Suppressor macrophage treated with lipopolysaccharide for 1 hour (primary cell): ENCODE measurements at places on chromosomes 12 and 14.

DNA sequence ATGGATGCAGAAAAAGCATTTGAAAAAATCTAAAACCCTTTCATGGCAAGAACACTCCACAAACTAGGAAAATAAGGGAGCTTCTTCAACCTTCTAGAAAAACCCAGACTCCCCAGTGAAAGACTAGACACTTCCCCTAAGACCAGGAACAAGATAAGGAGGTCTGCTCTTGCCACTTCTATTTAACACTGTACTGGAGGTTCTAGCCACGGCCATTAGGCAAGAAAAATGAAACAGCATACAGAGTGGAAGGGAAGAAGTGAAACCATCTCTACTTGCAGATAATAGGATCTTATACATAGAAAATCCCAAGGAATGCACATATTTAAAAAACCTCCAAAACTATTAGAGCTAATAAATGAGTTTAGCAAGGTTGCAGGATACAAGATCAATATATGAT, 42.3 kb downstream of the CHGA start:
- no peak for DNase-seq

DNA sequence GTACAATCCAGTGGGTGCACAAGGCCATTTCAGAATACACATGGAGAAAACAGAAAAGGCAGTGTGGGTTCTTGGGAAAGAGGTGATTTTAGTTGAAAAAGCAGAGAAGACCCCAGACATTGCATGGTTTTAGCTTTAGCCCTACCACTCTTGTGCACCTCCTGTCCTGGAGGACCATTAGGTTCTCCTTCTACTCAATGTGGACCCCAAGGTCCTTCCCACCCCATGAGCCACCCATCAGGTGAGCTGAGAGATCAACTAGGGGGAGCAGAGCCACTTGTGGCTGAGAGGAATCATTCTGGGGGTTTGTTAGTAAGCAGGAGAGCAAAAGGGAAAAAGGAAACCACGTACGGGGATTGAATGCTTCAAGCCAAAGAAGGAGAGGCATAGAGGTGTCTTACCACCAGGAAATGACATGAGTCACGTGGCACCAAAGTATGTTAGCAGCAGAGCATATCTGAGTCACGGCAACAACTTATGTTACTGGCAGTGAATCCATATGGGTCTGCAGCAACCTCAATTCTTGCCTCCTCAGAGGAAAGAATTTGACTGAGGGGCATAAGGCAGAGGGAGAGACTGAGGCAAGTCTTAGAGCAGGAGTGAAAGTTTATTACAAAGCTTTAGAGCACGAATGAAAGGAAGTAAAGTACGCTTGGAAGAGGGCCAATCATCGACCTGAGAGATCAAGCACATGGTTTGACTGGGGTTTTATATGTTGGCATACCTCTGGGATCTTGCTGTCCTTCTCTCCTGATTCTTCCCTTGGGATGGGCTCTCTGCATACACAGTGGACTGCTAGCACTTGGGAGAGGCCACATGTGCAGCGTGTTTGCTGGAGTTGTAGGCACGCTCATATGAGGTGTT, 73.9 kb downstream of the HSD17B6 start:
- no peak for DNase-seq

DNA sequence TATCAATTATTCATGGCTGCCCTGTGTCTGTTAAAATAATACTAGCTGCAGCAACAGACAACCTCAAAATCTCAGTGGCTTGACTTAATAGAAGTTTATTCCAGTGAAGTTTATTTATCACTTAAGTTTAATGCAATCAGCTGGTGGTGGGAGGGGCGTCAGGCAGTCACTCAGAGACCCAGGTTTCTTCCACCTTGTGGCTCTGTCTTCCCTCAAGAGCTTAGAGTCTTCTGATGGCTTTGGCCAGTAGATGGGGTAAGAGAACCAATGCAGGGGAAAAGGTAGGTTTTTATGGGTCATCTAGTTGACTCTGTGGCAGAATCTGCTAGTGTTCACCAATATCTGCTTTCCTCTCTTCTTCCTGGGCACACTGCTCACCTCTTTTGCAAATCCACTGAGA, 668.9 kb downstream of the AACS start:
- no peak for DNase-seq

DNA sequence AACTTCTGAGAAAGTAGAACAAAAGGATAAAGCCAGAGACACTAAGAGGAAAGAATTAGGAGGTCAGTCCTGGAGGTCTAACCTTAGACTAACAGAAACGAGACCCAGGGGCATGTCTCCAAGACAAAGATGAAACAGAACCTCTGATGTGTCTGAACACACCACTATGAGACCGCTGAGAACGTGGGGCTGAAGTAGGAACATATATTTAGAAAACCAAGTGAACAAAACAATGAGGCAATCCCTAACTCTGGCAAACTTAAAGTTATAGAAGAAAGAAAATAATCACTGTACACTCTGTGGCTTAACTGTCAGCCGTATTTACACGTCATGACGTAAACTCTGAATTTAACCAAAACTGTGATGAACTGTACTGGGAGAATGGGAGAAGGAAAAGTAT, 17.9 kb downstream of the KCTD10 start:
- no peak for DNase-seq

GRCh38 chr12:26373606-26374495, 178.5 kb downstream of the SSPN start:
- DNase-seq, result no peak

GRCh38 chr14:69571449-69572029, 3.1 kb downstream of the CCDC177 start:
- DNase-seq, result no peak

DNA sequence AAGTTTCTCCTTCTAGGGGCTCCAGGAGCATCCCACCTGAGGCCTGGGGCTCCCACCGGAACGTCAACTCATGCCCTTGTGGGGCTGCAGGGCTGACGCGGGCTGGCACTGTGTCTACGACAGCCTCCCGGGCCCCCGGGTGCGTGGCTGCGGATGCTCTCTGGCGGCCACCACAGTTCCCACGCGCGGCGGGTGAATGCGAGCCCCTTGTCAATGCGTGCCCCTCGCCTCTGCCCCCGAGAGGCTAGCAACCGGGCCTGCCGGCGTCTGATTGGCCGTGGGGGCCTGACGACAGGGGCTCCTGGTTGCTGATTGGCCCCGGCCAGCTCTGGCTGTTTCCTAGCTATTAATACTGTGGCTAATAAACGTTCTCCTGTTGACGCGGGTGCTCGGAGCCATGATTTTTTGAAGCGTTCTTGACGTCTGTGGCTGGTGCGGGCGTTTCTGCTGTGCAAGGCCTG, 1.8 kb upstream of the MEG3 start:
- DNase-seq, result peak; percentile 6

DNA sequence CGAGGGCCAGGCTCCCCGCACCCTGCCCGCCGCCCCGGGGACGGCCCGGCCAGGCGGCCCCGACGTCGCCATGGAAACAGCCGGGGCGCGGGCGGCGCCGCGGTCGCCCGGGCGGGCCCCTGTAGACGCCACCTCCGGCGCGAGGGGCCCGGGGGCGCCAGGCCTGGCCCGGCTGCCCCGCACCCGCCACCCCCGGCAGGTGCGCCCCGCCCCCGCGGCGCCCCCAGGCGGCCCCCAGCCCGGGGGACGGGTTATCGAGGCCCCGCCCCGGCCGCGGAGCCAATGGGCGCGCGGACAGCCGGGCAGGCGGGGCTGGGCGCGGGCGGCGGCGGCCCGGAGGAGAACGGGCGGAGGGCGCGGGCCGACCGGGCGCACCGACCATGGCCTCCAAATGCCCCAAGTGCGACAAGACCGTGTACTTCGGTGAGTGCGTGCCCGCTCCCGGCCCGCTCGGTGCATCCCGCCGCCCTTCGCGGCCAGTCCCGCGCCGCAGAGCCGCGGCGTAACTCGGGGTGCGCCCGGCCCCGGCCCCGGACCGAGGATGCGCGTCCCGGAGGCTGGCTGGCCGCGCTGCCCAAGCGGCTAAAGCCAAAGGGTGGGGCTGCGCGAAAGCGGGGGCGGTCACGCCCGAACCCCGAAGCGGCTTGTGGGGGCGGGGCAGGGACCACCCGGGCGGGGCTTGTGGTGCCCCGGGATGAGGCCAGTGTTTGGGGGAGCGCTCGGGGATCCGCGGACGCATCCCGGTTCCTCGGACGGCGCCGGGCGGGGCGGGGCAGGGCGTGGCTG, at the start of gene CRIP2:
CRIP2 (plus strand) TSS at position 339 of the 786 bp plus-strand sequence; CDS start at position 381, 42 bp downstream.
- DNase-seq, result no peak

- no peak for DNase-seq
Measured at GRCh38 chr14:85479771-85480170, 50.2 kb upstream of the FLRT2 start.

DNA sequence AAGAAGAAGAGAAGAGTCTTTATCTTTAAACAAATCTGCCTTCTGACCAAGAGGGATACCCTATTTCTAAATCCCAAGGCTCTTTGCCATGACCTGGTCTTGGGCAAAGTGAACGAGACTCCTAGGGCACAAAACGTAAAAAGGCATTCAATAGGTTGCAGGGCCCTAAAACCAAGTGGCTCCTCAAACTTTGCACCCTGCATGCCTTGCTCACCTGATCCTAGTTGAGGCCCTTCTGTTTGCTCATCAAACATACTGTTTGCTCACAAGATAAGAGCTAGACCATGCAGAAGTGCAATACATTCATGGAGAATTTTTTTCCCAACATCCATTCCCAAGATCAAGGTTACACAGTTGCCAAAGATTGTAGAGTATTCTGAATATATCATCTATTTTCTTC, 7.9 kb upstream of the PRH1 start:
- no peak for DNase-seq
